ENCODE measurements at places on chromosomes 7 and 10. TPM values are rescaled to one million over a fixed set of nuclear protein-coding genes. Genes with fewer than 3 reads are reported as not detected.

ARHGEF35 gene
- total RNA-seq: 0.38 TPM

RBM20 gene
- 101 TPM for total RNA-seq

CYP2C19 gene
- total RNA-seq: not detected

TMEM176B gene
- 34.0 TPM for total RNA-seq

ZNF316 gene
- 17.7 TPM for total RNA-seq

HMX2 gene
- not detected for total RNA-seq

AQP1 gene
- total RNA-seq: 253 TPM

AP4M1 gene
- total RNA-seq: 11.8 TPM

BTBD16 gene
- total RNA-seq: not detected

CALCR gene
- total RNA-seq: 0.08 TPM

ZC3HAV1L gene
- 3.4 TPM for total RNA-seq

CELF2 gene
- total RNA-seq: 74.9 TPM

SLC18A3 gene
- total RNA-seq: not detected

EFCAB10 gene
- total RNA-seq: not detected

GPRIN2 gene
- not detected for total RNA-seq

PDE6C gene
- not detected for total RNA-seq

GBX1 gene
- total RNA-seq: 1.9 TPM

DHTKD1 gene
- 31.7 TPM for total RNA-seq

All from left ventricle myocardium inferior (tissue), 1 donor.